ENCODE measurements at places on chromosomes 4 and X.

GRCh38 chrX:108304210-108304609 is 134.0 kb downstream of the COL4A6 start:
- no peak for DNase-seq

DNA sequence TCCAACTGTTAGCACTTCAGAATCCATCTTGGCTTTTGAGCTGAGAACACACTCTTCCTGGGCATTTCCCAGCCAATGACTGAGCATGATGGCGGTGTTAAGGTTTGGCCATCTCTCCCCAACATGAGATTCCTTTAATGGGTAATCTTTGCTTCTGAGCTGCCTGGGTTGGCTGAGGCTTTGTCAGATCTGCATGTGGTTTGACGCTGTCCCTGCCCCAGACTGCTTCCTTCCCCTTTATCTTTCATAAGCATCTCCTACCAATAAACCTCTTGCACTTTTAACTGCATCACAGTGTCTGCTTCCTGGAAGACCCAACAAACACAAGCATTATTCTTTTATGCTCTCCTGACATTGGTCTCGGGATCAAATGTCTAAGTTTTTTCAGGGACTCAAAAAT is 31.5 kb upstream of the DIPK2B start:
- no peak for DNase-seq

- peak; percentile 0 for DNase-seq
These were observed 2.4 kb upstream of the MBNL3 start for GRCh38 chrX:132491191-132491590.

DNA sequence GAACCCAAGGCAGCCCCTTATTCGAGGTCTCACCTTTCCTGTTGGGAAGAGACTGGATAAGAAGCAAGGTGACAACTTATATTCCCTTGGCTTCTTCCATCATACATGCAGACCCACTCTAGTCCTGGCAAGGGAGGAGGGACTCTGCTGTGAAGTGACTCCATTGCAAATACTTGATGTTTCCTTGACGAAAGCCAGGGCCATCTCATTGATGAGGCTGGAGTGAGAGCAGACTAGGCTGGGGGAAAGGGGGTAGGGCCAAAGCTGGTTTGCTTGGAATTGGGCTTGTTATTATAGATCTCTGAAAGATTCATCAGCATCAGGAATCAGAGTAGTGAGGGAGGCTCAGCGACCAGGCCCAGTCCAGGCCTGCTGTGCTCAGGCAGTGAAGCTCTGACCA is 2.3 kb upstream of the NHSL2 start:
- DNase-seq, result no peak

GRCh38 chr4:15682242-15683142 is 865 bp downstream of the FAM200B start:
- no peak for DNase-seq

GRCh38 chr4:171561419-171561818 is 251.8 kb upstream of the GALNTL6 start:
- no peak for DNase-seq

DNA sequence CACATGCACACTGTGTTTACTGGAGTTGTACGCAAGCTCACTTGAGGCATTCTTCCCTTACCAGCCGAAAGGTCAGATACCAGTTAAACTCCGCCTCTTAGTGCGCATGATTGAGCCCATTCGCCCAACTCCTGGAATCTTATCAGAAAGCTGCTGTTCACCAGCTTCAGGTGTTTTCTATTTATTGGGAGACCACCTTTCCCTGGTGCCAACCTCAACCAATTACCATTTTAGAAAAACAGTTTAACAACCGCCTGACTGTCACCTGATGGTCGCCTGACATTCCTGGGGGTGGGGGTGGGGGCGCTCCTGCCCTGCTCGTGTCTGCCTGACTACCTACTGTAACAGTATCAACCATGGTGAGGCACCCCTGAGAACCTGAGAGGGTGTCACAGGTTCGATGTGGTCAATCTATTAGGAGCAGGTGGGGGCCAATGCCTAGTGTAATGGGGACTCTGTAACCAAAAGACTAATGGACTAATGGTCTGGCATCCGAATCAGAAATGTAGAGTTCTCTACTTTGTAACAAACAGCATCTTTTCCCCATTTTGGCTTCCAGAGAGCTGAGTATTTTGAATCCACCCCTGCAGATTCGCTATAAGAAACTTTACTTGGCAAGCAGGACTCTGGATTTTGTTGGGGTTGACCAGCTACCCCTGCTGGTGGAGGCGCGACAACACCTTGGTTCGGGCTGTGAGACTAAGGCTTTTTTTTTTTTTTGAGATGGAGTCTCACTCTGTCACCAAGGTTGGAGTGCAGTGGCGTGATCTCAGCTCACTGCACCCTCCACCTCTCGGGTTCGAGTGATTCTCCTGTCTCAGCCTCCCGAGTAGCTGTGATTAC is 58.2 kb upstream of the ZNF157 start:
- DNase-seq, result peak; percentile 65

DNA sequence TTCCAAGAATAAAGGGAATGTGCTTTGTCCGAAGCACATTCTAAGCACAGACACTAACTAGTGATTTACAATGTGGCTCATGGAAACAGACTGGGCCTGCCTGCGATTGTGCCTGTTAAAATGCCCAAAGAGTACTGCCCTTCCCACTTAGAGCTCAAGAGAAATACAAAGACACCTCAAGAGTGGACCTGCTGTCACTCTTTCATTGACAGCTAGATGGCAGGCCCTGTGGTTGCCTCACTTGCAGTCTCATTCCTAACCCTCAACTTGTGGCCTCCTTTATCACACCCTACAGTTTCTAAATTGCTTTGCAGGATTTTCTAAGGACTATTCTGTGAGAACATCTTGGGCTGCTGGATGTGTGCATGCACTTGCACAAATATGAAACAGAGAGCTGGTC is 331.0 kb upstream of the EMCN start:
- no peak for DNase-seq

DNA sequence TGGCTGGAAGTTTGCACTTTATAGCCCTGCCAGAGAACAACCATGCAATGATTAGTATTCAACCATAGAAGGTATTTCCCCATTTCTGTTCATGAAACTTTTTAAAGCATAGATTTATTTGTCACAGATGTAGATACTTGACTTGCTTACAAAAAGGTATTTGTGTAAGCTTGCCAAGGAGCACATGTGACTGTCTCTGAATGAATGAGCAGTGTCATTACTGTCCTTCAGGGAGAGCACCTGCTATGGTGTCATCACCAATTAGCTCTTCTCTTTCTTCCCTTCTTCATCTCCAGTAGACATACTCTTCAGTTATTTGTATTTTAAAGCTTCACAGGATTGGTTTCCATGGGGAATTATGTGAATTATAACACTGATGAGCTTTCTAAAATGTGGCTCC is 1064.7 kb upstream of the GRIA3 start:
- no peak for DNase-seq

- no peak for DNase-seq
These were observed 5.7 kb downstream of the SH3BP2 start for GRCh38 chr4:2798399-2799223.

GRCh38 chrX:120457766-120458180 is 11.3 kb downstream of the LAMP2 start:
- peak; percentile 86 for DNase-seq

DNA sequence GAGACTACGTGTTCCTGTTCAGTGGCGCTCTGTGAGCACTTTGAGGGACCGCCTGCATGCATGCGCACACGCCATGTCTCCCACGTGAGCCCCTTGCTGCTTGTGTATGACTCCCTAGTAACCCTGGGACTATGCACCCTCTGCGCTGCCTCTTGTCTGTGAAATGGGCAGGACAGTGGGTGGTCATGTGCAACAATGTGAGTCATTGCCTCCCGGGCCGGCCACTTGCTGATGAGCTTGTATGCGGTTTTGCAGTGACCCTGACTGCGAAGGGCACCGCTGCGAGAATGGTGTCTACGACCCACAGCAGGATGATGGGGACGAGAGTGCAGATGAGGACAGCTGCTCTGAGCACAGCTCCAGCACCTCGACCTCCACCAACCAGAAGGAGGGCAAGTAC is 61.4 kb downstream of the TNIP2 start:
- peak; percentile 18 for DNase-seq
